ENCODE measurements at places on chromosomes 1 and 21.
A peak's percentile ranks its signal among the peaks of the same experiment; 100 is the strongest.

- DNase-seq = no peak
Measured at GRCh38 chr1:232414100-232414499, 215.8 kb downstream of the SIPA1L2 start.

DNA sequence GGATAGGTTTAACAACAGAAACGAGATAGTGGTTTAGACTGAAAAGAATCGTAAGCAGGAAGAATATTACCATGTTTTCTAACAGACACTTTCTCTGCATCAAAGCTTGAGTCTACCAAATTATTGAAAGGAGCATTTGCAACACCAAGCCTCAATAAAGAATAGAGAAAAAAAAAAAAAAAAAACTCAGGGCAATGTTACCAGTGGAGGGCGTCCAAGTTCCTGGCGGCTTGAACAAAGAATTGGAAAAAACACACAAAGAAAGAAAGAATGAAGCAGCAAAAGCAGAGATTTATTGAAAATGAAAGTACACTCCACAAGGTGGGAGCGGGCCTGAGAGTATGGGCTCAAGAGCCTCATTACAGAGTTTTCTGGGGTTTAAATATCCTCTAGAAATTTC is 686.5 kb upstream of the ADGRL2 start:
- no peak for DNase-seq

GRCh38 chr1:118744420-118744819 is 243.7 kb downstream of the TBX15 start:
- peak; percentile 4 for DNase-seq

GRCh38 chr1:59577774-59578173 is 237.0 kb upstream of the HOOK1 start:
- DNase-seq = no peak

GRCh38 chr1:7994827-7995226 is 31.3 kb downstream of the ERRFI1 start:
- no peak for DNase-seq

DNA sequence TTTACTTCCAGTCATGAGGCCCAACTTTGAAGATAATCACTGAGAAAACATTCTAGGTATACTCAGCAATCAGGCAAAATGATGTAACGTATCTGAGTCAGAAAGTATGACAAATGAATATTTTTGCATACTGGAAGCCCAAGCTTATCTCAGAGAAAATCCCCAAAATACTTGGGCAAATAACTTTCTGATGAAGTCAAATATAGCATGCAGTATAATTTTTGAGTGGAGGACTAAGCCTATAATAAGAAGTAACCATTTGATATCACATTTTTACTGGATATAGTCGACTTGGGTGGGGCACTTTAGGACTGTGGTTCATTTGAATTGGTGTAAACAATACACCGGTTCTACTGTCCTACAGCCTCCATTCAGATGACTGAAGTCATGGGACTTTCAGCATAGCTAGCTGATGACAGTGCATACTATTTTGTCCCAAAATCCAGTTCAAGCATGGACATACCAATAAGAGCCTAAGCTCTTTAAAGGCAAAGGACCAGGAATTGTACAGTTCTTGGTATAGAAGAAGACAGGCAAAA is 2.3 kb upstream of the GADD45A start:
- DNase-seq = no peak

DNA sequence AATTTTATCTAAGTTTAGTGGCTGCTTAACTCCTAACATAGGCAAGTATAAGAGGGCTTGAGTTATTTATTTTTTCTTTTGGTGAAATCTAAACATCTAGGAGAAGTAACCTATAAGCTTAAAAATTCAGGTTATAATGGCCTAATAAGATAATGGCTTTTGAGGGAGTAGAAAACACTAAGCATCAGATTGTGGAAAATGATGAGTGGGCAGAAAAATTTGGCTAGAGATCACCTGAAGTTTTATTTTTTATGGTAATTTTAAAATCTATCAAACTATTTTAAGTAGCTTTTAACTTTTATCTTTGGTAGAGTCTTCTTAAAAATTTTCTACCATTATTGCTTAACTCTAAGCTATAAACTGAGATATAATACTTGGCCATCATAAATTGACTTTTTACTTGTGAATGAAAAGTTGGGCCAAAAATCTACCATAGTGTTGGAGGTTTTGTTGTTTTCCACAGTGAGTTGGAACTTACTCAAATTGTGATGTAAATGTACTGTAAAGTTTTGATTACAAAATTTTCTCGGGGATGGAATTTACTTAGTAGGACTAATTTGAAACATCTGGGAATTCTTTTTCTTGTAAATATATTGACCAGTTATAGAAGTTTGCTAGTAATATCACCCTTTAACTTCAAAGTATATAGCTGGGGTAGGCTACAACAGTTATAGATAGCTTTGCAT is 63.9 kb downstream of the USP25 start:
- DNase-seq = no peak

DNA sequence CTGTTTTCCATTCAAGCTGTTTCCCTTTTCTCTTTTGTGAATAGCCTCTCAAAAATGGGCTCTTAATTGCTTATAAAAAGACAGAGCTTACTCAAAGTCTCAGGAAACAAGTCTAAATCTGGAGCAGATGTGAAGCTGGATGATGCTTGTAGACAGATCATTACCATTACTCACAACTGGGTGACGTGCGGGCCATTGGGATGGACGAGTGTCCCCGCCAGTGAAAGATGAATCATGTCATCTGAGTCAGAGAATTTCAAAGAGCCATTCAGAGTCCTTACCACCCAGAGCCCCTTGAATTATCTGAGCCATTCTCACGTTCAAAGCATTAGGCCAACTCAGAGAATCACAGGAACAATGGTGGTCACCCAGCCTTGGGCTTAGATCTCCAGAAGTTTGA is 134.6 kb downstream of the HUNK start:
- no peak for DNase-seq

DNA sequence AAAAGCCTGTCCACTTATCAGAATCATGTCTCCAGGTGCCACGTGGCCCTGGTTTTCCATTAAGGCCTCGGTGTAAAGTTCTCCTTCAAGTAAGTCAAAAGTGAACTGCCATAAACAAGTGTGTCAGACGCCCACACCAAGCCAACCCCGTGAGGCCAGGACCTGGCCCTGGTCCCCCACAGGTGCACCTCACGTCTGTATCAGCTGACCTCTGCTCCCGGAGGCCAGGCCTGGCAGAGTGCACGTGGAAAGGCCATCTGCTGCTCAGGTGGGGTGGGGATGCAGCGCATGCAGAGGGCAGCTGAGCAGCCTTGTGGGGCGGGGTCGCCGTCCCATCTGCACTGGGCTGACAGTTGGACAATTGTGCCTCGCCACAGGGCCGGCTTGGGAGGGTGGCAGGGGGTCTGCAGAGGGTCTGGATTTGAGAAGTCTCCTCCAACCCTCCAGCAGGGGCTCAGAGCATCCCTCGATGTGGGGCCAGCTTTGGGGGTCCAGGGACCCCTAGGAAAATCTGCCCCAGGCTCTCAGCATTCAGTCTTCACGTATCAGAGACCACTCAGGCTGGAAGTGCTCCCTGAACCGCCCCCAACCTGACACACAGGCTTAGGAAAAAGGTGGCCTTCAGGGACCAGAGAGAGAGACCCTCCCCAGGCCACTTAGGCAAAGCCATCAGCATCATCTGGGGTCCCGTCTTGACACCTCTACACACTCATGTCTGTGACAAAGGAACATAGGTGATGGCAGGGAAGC is 3.0 kb downstream of the SLC19A1 start:
- DNase-seq = no peak

DNA sequence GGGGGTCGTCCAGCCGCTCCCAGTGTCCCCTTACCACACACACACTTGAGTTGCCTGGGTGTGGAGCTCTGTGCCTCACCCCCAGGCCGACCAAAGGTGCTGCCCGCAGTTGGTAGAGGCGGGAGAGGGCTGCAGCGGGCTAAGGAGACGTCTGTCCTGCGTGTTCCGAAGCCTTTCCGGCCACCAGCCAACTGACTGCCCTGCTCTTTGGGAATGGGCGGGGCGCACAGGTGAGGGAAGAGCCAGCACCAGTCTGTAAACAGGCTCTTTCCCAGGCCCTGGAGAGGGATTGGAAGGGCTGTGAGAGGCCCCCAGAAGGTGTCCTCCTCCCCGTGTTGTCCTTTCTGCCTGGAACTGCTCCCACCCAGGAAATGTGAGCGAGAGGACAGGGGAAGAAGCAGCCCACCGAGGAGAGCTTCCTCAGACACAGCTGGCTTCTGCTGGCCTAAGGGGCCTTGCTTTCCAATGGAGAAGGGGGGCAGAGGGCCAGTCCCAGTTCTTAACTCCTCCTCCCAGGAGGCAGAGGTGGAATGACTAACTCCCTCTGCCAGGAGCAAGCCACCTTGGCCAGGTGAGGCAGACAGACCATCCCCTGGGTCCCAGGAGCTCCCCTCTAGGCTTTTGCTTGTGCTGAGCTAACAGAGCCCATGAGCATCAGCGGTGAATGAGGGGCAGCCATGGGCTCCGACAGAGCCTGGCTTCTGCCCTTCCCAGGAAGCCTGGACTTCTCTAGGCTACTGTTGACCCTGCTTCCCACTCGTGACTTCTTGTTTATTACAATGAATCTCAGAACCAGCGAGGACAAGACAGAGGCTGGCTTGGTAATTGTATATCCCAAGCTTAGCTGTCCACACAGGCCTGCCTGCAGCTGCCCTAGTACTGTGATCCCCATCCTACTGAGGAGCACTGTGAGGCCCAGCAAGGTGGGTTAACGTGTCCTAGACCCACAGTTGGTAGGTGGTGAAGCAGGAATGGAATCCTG is 158.1 kb upstream of the COA6 start:
- DNase-seq = no peak

DNA sequence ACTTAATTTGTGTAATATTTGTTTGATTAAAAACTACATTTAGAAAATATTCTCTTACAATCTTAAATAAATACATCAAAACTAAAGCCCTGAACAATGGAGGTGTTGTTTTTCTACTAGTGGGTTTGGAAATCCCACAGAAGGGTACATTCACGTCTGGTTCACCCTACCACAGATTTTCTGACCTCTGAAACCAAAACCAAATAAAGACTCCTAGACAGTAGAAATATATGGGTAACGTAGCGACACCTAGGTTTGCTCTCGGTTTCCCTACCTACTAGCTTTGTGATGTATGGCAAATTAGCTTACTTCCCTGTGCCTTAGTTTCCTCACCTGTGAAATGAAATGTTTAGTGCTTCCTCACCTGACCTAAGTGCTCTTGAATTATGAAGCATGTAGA is 312.6 kb downstream of the DPYD start:
- DNase-seq = no peak

GRCh38 chr1:202750761-202751160 is 40.5 kb upstream of the SYT2 start:
- DNase-seq = no peak

DNA sequence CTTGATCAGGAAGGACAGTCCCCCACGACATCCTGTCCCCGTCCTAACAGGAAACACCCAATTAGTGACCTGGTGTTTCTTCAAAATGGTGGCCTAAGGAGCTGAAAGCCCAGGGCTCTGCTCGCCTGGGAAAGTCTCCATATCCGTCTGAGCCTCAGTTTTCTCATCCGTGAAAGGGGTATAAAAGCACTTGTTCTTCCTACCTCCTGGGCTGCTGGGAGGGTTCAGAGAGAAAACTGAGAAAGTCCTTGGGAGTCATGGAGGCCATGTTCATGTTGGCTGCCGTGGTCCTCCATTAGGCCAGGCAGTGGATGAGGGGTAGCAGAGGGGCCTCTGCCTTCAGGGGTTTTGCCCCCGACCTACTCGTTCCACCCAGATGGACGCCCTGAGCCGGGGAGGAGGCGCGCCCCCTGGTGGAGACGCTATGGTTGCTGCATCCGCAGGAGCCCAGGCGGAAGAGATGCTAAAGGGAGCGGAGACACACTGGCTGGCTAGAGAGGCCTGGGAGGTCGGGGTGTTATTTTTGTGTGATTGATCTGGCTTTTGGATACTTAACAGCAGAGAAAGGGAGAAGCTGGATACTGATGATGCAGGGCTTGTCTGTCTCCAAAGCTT is 113.5 kb downstream of the PRDM2 start:
- DNase-seq = no peak

- DNase-seq = no peak
Measured at GRCh38 chr1:175690298-175690697, 53.1 kb downstream of the TNR start.

- no peak for DNase-seq
Measured at GRCh38 chr1:51575406-51576084, 41.3 kb upstream of the OSBPL9 start.

DNA sequence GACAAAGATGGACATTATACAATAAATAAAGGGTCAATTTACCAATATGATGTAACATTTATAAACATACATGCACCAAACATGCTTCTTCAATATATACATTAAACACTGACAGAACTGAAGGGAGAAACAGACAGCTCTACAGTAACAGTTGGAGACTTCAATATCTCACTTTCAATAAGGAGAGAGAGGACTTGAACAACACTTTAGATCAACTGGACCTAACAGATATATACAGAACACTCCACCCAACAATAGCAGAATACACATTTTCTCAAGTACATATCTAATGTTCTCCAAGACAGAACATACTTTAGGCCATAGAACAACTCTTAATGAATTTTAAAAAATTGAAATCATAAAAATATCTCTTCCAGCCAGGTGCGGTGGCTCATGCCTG is 50.6 kb upstream of the TTC39A start:
- no peak for DNase-seq
